ENCODE measurements at places on chromosomes 13 and 19.
A peak's percentile ranks its signal among the peaks of the same experiment; 100 is the strongest.

DNA sequence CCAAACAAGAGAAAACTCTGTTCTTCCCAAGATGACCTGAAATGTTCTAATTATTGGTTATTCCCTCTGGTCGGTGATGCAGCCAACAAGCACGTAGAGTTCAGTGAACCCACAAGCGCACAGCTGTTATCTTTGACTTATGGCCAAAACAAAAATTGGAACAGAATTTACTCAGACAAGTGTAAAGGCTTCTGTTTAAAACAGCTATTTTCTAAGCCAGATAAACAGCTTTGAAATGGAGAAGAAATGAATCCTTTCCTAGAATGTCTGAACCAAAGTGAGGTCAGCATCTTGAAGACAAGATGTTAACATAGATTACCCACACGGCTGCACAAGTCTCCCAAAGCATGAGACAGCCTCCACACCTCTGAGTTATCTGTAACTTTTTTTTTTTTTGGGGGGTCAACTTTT lies 669.2 kb downstream of the DIAPH3 start:
- no peak for DNase-seq

GRCh38 chr19:18701250-18701608 lies 17.7 kb downstream of the CRTC1 start:
- no peak for DNase-seq

DNA sequence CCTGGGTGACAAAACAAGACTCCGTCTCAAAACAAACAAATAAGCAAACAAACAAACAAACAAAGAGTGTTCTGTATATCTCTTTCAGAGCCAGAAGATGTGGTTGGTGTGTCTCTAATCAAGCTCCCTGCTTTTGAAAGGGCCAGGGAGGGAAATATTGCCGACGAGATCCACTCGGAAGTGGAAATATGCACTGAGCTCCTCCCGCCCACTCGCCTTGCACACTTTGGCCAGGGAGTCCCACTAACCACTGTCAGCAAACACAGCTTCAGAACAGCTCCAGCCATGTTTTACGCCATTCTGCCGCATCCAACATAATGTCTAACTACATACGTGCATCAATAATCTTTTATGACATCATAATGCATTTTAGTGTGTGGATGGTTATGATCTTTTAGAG lies 155.5 kb upstream of the VSTM2B start:
- DNase-seq: no peak

- no peak for DNase-seq
Observed at GRCh38 chr13:61142506-61142905, 273.1 kb downstream of the PCDH20 start.

- DNase-seq: no peak
Observed at GRCh38 chr13:25766991-25767390, 284.8 kb downstream of the SHISA2 start.

- no peak for DNase-seq
Observed at GRCh38 chr13:95181586-95181985, 119.7 kb downstream of the ABCC4 start.

- no peak for DNase-seq
Observed at GRCh38 chr19:13054626-13055212, 47.9 kb downstream of the LYL1 start.

- DNase-seq: no peak
Observed at GRCh38 chr19:47019431-47020041, at the start of gene NPAS1. TSS of gene NPAS1 (plus strand) at chr19:47019837. CDS start at chr19:47021048, 1,211 bp downstream.

DNA sequence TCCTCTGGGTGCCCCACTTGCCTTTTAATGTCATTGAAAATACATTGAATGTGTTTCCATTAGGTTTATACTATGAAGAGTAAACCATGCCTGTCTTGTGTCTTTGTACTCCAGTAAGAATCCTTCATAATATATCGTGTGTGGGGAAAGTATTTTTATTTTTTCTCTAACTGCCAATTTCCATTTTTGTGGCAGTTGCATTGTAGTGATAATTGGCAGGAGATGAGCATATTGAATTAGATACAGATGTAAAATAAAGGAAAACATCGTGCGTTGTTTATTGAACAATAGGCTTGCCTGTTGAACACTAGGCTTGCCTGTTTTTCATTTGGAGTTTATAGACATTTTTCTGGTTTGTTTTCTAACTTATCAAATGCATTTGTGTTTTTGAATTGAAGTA lies 218.8 kb downstream of the NBEA start:
- no peak for DNase-seq

GRCh38 chr13:74835579-74835978 lies 646.4 kb downstream of the TBC1D4 start:
- DNase-seq: no peak

GRCh38 chr19:57888560-57889231 lies at the start of gene ZNF814:
TSS of gene ZNF814 (minus strand) at chr19:57889037. CDS start at chr19:57888802, 235 bp downstream.
- peak; percentile 91 for DNase-seq

DNA sequence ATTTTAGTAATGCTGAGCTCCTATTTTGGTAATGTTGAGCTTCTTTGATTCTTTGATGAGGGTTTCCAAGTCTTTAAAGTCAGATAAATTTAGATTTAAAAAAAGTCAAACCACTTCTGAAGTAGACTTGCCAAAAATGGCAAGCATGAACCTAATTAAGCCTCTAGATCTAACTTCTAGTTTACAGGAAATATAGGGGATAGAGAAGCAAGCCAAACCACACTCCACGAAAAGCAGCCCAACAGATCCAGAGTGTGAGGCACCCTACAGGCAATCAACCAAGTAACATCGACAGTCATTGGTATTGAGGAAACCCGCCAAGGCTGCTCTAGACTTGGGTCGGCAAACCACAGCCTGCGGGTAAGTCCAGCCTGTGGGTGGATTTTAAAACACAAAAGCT lies 3.7 kb downstream of the GGACT start:
- no peak for DNase-seq

- no peak for DNase-seq
Observed at GRCh38 chr13:62331384-62331783, 915.7 kb upstream of the PCDH20 start.

GRCh38 chr19:29676586-29676985 lies 11.3 kb downstream of the PLEKHF1 start:
- no peak for DNase-seq

Data from B cell (primary cell).